ENCODE measurements at places on chromosomes 4 and X.

- no peak for DNase-seq
Measured at GRCh38 chr4:11735651-11736050, 307.0 kb upstream of the HS3ST1 start.

GRCh38 chr4:83692028-83692427, 156.1 kb downstream of the GPAT3 start:
- DNase-seq: no peak

DNA sequence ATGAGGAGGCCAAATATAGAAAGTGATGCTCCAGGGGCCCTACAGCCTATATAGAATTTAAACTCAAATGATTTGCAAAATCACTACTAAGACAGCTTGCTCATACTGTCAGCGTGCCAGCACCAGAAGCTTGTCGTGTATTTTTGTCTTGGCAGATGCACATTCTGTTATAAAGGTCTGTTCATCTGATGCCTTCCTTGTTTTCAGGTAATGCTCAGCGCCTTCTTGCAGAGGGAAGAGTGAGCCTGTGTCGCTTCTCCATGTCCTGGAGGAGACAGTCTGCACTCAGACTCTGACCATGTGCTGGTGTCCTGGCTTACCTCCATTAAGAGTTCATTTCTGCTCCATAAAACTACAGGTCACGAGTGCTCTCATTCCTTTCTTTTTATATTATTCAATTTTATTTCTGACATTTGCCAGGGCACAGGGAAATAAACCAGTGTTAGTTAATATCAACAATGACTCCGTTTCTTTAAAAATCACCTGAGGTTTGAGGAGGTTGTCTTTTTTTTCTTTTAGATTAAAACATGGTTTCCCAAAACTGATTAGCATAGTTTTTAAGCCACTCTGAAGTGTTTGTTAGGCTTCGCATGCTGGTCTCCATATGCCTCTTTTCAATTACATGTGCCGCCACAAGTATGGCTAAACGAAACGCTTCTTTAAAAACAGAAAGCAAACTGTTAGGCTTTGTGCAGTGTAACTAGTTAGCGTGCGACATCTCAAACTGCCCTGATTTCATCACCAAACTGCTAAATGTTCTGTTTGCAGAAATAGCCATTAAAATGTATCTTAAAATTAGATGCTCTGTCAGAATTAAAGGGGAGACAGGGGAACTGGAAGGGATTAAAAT, 215.2 kb upstream of the GK2 start:
- no peak for DNase-seq

- no peak for DNase-seq
Measured at GRCh38 chrX:48896611-48897011, 957 bp downstream of the TIMM17B start.

DNA sequence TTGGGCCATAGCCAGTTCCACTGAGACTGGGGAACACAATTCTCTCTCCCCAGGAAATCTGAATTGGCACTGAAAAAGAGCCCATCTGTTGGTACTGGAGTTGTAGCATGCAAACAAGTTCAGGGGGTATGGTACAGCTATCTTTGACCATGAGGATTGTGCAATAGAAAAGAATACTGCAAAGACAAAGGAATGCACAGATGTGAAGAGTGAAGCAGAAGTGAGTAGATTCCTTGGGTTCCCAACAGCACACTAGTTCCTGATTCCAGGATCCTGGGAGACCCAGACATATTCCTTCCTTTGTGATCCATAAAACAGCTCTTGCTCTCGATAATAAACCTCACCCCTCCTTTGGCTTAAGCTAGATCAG, 43.3 kb upstream of the CTAG2 start:
- no peak for DNase-seq

DNA sequence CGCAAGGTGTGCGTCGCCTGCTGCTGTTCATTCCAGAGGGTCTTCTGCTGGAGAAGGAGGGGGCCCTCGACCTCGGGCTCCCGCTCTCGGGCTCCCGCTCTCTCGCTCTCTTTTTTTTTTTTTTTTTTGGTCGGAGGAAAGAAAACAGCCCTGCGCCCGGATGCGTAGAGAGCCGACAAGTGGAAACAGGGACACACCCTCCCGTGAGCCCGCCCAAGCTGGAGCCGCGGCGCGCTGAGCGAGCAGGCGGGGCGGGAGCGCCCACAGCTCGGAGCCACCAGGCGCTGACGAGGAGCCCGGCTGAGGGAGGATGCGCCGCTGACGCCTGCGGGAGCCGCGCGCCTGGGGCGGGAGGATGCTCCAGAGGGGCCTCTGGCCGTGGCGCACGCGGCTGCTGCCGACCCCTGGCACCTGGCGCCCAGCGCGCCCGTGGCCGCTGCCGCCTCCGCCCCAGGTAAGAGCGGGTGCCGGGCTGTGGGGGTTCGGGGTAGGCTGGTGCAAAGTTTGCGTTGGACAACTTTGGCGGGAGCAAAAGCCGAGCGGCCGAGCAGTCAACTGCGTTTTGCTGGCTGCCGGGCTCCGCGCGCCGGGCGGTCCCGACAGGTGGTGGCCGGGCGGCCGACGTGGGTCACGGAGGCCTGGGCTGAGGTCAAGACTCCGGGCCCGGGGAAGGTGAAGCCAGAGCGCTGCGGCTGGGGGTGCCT, at the start of gene MCUB:
MCUB (plus strand) TSS at position 264 of the 704 bp plus-strand sequence; CDS start at position 356, 92 bp downstream.
- peak; percentile 74 for DNase-seq

DNA sequence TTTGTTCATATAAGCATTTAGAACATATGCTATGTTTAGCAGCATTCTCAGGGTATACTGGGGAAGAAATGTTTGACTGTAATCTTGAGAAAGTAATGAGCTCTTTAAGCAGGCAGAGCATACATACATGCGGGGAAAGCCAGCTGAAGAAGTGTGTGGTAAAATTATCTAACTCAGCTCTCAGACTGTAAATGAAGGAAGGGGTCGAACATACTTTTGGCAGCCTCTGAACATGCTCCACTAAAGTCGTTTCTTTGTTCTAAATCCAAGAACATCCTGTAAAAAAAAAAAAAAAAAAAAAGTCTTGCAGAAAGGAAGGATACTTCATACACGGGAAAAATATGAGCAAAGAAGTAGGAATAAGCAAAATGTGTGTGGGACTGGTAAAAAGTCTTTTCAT, 224.8 kb downstream of the GRID2 start:
- no peak for DNase-seq

DNA sequence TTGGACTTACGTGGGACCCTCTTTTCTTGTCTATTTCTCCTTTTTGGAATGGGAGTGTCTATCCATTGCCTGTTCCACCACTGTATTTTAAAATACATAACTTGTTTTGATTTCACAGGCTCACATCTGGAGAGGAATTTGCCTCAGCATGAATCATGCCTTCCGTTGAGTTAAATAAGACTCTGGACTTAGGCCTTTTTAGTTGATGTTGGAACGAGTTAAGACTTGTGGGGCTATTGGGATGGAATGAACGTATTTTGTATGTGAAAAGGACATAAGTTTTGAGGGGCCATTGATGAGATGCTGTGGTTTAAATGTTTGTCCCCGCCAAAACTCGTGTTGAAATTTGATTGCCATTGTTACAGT, 66.2 kb downstream of the BEX3 start:
- DNase-seq: no peak

DNA sequence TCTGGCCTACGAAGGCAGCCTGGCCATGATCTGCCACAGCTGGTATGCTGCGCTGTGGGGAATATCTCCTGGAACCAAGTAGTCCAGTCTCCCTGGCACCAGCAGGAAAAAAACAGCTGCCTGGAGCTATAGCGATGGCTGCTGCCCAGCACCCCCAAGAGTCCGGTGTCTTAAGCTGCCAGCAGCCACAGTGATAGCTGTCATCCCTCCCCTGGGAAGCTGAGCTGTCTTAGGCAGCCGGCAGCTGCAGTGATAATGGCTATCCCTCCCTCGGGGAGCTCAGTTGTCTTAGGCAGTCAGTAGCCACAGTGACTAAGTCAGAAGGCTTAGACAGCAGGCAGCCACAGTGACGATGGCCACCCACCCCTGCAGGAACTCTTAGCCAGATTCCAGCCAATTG, 205.1 kb downstream of the STPG2 start:
- DNase-seq: no peak

- no peak for DNase-seq
Measured at GRCh38 chr4:139018971-139019758, 3.6 kb downstream of the NOCT start.

GRCh38 chrX:81367291-81367690, 165.4 kb downstream of the SH3BGRL start:
- no peak for DNase-seq

DNA sequence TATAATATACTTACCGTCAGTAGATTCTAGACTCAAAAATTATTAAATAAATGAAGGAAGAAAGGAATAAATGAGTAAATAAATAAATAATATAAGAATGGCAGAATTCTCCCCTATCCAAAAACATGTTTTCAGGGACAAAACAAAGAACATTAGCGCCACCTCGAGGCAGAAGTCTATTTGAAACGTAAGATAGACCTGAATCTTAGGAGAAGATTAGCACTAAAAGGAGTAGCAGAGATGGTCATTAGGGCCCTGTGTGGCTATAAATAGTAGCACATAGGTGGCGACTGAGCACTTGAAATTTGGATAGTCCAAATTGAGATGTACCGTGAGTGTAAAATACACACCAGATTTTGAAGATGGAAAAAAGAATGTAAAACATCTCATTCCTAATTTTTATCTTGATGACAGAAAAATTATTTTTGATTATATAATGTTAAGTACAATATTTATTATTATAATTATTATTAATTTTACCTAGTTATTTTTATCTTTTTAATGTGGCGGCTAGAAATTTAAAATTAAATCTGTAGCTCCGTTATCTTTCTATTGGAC, 24.3 kb upstream of the SRD5A3 start:
- peak; percentile 47 for DNase-seq

DNA sequence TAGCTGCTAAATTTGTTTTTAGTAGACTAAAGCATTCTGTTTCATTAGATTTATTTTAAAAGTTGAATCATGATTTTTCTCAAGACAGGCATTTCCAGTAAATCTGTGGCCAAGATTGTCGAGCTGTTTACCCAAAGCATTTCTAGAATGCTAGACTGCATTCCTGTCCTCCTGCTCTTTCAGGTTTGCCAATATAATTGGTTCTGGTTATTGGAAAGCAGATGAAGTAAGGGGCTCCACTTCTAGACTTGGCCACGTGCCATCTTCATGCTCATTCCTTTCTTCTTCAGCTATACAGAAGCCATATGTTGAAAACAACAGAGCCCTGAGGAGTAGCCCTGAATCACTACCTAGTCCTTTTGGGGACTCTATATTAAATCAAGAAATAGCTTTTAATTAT, 62.5 kb downstream of the PGRMC2 start:
- no peak for DNase-seq

- no peak for DNase-seq
Measured at GRCh38 chr4:103307453-103308247, 109.5 kb upstream of the CENPE start.

- DNase-seq: no peak
Measured at GRCh38 chr4:99878604-99879003, 15.6 kb downstream of the LAMTOR3 start.

DNA sequence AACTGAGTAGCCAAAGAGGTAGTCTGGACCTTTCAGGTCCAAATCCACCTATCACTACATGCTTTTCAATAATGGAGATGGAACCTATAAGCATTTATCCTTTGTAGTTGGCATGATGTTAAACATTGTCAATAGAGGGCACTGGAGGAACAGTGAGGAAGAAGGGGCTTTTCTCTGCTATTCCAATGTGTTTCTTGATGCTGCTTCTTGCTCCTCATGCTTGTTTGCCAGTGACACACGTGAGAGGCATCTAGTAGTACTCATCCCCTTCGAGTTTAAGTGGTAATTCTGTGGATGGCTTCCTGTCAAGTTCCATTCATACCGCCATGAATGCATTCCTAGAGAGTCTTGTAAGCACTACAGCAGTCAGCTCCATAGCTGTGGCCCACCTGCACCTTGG, 84.0 kb downstream of the NAA11 start:
- no peak for DNase-seq

DNA sequence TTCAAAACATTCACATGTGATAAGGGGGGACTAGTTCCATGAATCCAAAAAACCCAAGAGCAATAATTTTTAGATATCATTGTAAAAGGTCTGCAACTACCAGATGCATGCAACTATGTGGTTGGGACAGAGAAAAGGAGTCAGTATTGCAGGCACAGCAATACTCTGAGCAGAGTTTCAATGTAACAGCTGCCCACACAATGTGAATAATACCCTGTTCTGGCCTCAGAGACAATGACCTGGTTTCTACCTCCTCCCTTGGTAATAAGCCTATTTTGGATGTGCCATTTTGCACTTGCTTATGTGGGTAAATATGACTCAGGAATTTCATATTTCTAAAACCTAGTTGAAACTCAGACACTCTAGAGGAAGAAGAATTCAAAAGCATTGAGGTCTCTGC, 194.8 kb upstream of the RASGEF1B start:
- DNase-seq: no peak

DNA sequence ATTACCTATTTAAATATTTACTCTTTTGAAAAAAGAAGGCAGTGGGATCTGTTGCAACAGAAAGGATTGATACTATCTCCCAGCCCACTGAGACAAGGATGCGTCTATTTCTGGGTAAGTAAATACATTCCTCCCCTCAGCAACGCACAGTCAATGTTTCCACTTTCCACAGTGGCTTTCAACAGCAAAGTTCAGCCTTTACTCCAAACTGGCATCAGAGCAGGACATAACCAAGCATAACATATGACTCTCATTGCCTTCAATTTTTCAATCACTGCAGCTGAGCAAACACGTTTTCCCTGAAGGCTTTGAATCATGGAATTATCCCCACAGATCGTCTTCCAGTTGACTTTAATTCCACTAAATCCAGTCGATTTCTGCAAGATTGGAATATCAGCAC, 160.3 kb upstream of the FRG1 start:
- no peak for DNase-seq

GRCh38 chrX:44400588-44400987, 57.1 kb upstream of the EFHC2 start:
- peak; percentile 4 for DNase-seq

DNA sequence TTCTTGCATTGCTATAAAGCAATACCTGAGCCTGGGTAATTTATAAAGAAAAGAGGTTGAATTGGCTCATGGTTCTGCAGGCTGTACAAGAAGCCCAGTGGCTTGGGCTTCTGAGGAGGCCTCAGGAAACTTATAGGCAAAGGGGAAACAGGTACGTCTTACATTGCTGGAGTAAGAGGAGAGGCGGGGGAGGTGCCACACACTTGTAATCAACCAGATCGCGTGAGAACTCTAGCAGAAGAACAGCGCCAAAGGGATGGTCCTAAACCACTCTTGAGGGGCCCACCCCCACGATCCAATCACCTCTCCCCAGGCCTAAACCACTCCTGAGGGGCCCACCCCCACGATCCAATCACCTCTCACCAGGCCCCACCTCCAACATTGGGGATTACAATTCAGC, 50.6 kb upstream of the SHOX start:
- DNase-seq: no peak

GRCh38 chr4:173243917-173244658, 75.5 kb downstream of the GALNT7 start:
- no peak for DNase-seq

GRCh38 chrX:101595739-101596419, 21.9 kb downstream of the ARMCX6 start:
- DNase-seq: no peak

- DNase-seq: no peak
Measured at GRCh38 chr4:127145006-127145540, 487.7 kb upstream of the INTU start.

GRCh38 chr4:167973513-167973912, 118.8 kb upstream of the ANXA10 start:
- DNase-seq: no peak

- DNase-seq: no peak
Measured at GRCh38 chr4:75844151-75844662, 58.0 kb downstream of the PPEF2 start.
